H7 (cell line): ENCODE measurements at places on chromosomes 5 and 9. TPM values are rescaled to one million over a fixed set of nuclear protein-coding genes. Genes with fewer than 3 reads are reported as not detected.

The DOCK8 gene
- total RNA-seq = 0.41 and 0.80 TPM in 2 replicates

The SPINK4 gene
- total RNA-seq = not detected in 2 replicates

The CYLC2 gene
- not detected in 2 replicates for total RNA-seq

DNA sequence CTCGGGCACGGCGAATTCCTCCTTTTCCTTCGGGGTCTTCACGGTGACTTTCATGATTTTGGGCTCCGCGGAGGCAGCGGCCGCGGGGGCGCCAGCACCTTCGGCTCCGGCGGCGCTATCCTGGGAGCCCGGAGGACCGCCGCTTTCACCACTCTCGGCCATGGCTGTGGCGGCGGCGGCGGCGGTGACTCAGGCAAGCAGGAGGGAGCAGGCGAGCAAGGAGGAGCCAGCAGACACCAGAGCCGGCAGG lies 315 bp downstream of the UBQLN1 start:
- DNase-seq = no peak

GRCh38 chr5:113183694-113184093 lies 207.1 kb downstream of the DCP2 start:
- no peak for DNase-seq

- DNase-seq = no peak
Measured at GRCh38 chr5:7039074-7039473, 325.8 kb downstream of the TENT4A start.

- DNase-seq = no peak
Measured at GRCh38 chr9:36423206-36423605, 23.1 kb upstream of the RNF38 start.
